A172 (cell line): ENCODE measurements at places on chromosomes 2 and 18. TPM values are rescaled to one million over a fixed set of nuclear protein-coding genes. Genes with fewer than 3 reads are reported as not detected.

The MYO7B gene
- 1.6 and 6.1 TPM in 2 replicates for total RNA-seq

The HSBP1L1 gene
- total RNA-seq = 5.8 and 14.2 TPM in 2 replicates

The SLC30A3 gene
- 3.2 and 6.5 TPM in 2 replicates for total RNA-seq

The SPP2 gene
- total RNA-seq = not detected in 2 replicates

The WIPF1 gene
- 8.1 and 8.6 TPM in 2 replicates for total RNA-seq

The NOL4 gene
- total RNA-seq = not detected in 2 replicates

The CCL20 gene
- total RNA-seq = not detected in 2 replicates

DNA sequence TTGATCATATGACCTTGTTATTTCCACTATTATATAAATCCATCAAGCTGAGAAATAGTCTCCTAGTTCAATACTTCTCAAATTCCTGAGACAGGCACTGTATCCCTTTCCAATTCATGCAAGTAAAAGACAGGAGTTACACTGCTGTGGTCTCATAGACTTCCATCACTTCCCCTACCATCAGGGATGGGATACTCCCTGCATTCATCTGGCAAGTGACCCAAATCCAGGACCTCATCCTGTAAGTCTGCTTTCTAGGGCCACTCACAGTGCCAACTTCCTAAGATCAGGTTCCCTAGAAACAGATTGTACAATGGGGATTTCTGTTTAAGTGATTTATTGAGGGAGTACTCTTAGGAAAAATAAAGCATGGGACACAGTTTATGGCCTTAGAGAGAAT is 424.0 kb upstream of the CDH7 start:
- DNase-seq = no peak

- no peak for DNase-seq
Measured at GRCh38 chr2:21981127-21981526, 857.4 kb downstream of the TDRD15 start.

GRCh38 chr2:132691556-132691955 is 21.6 kb upstream of the LYPD1 start:
- peak; percentile 70 for DNase-seq

GRCh38 chr2:197240421-197241041 is 70.0 kb downstream of the ANKRD44 start:
- no peak for DNase-seq

DNA sequence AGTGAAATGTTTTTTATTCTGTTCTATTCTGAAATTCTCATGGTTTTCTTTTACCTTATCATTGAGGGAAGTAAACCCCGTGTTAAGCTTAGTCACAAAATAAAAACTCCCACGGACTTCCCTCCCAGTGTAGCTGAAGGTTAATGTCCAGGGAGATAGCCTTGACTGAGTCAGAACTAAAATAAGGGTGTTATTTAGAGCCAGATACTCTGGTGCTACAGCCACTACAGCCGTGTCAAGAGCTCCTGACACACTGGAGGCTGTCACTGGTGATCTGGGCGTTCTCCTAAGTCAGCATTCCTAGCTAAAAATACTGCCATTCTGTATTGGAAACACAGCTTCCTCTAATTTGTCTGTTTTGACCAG is 82.0 kb upstream of the RANBP2 start:
- DNase-seq = peak; percentile 89

DNA sequence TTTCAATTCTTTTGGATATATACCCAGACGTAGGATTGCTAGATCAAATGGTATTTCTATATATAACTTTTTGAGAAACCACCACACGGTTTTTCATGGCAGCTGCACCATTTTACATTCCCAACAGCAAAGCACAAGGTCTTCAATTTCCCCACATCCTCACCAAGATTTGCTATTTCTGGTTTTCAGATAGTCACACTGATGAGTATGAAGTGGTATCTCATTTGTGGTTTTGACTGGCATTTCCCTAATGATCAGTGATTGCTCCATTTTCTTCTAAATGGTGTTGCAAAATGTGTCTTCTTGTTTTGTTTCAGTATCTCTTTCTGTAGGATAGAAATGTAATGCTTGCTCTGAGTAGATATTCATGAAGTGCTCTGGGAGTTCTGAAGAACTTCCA is 52.0 kb downstream of the ANKRD44 start:
- DNase-seq = no peak

- DNase-seq = no peak
Measured at GRCh38 chr2:21657445-21657844, 533.7 kb downstream of the TDRD15 start.

DNA sequence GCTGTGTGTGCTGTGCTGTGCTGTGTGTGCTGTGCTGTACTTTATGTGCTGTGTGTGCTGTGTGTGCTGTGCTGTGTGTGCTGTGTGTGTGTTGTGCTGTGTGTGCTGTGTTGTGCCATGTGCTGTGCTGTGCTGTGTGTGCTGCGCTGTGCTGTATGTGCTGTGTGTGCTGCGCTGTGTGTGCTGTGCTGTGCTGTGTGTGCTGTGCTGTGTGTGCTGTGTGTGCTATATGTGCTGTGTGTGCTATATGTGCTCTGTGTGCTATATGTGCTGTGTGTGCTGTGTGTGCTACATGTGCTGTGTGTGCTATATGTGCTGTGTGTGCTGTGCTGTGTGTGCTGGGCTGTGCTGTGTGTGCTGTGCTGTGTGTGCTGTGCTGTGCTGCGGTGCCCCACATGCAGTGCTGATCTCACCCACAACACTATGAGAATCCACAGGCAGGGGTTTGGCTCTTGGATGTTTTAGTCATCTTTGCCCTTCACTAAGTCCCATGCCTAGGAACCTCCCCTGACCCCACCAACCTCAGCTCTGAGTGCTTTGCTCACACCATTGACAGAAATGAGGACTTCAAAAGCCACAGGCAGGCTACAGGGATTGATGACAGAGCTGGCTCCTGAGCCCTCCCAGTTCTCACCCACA is 30.5 kb upstream of the MAL start:
- DNase-seq = no peak

GRCh38 chr18:61368001-61368400 is 34.8 kb downstream of the CDH20 start:
- no peak for DNase-seq

DNA sequence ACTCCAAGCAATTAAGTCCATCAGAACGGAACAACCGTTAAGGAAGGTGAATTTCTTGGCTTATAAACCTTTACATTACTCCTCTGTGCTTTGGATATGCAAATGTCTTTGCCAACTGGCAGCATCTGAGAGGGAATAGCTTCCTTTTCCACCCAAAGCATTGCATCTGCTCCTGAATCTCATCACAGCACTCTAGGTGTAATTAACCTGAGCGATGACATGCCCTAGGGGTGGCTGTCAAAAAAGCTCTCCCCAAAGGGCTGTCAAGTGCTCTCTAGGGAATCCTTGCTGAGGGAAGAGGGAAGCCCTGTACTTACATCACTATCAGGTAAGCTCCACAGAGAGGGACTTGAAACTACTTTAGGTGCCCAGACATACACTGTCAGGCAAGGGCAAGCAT is 5.5 kb upstream of the SMARCAL1 start:
- DNase-seq = no peak

GRCh38 chr2:197198890-197199289 is 111.7 kb downstream of the ANKRD44 start:
- no peak for DNase-seq

DNA sequence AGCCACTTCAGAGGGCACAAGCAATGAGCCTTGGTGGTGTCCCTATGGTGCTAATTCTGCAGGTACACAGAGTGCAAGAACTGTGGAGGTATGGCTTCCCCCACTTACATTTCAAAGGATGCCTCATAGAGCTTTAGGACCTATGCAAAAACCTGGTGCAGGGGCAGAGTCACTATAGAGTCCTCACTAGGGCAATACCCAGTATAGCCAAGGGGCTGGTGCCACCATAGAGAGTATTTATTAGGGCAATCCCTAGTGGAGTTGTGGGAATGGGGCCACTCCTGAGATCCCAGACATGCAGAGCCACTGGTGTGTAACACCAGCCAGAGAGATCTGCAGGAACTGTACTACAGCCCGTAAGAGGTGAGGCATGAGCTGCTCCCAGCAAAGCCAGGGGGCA is 312.2 kb downstream of the SLC4A3 start:
- DNase-seq = no peak

- DNase-seq = peak; percentile 21
Measured at GRCh38 chr2:173978447-173978846, 13.3 kb upstream of the SP3 start.
